Activated CD4-positive, CD25-positive, alpha-beta regulatory T cell treated with anti-CD3 and anti-CD28 coated beads, Interleukin-2, amount 50 U/mL, for 72 hours (primary cell): ENCODE measurements at places on chromosomes 13 and 19.
A peak's percentile ranks its signal among the peaks of the same experiment; 100 is the strongest.

GRCh38 chr19:56383826-56384605 lies 9.3 kb downstream of the ZNF582 start:
- no peak for DNase-seq

DNA sequence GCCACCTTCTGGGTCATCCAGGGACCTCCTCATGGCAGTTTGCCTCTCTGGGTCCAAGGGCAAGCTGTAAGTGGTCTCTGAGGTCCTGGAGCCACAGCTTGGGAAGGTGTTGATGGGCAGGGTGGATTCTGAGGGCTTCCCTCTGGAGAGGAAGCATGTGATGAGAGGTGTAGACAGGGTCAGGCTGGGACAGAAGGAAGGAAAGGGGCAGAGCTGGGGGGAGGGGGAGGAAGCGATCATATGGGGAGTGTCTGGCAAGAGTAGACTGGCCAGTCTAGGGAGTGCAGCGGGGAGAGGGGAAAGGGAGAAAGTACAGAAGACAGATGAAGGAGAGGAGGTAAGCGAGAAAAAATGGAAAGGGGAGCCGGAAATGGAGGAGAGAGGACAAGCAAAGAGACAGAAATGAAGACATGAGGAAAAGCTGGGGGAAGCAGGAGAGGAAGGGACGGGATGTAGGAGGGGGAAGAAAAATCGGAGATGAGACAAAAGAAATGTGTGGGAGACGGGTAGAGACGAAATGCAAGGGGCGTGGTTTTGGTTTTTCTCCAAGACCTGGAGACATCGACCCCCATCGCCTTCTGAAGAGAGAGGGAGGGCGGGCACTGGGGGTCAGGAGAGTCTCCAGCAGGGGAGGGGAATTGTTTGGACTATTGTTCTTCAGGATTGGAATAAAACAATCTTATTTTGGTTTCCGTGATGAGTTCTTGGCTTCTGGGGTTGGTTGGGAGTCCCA lies 26.6 kb downstream of the ZSWIM9 start:
- peak; percentile 25 for DNase-seq

GRCh38 chr13:40813667-40814454 lies 24.4 kb downstream of the SLC25A15 start:
- DNase-seq = no peak

GRCh38 chr13:29482504-29482903 lies 113.0 kb downstream of the SLC7A1 start:
- DNase-seq = no peak
